Stimulated activated CD8-positive, alpha-beta memory T cell treated with anti-CD3 and anti-CD28 coated beads, Interleukin-2, amount 100 ng/mL, for 48 hours (primary cell): ENCODE measurements at places on chromosomes 7 and 10.

DNA sequence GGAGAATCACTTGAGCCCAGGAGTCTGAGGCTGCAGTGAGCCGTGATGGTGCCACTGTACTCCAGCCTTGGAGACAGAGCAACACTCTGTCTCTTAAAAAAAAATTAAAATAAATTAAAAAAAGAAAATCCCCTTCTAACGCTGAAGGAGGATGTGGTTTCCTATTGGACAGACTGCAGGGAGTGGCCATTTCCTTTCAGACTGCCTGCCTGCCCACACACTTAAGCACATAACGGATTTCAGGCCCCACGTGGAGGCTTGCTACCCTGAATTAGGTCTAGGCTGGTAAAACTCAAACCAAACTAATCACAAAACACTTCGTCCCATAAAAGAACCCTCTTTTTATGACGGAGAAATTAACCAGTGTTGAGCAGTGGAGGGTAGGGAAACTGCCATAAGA is 34.0 kb downstream of the GATA3 start:
- DNase-seq, result no peak

DNA sequence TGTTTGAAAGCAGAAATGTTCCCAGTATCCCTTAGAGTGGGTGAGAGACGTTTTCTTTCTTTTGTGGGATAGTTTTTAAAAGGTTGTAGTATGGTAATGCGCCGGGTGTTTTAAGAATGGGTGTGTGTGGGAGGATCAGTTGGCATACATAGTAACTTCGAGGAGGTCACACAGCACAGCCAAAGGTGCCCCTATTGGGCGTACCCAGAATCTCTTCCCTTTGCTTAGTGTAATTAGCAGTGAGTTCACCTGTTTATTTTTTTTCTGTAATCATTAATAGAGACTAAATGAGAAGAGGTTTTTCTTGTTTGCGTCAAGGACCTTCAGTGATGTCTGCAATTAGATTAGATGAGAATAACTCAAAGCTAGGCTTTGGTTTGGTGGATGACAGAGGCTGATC is 1.5 kb downstream of the PLEKHA8 start:
- no peak for DNase-seq

DNA sequence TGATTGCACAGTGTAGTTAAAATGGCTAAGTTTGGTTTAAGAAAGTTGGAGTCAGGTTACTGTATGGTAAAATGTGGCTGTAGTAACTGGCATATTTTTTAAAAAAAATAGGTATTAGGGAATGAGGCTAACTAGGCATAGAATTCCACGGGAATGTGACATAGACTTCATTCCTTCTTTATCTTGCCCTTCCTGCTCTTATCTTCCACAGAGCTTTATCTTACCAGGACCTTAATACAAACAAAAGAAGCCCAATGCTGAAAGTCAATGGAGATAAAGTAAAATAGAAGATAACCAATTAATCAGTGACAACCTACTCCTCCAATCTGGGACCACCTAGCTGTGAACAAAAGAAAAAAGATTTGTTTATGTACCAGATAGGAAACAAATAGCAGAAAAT is 58.1 kb downstream of the TET1 start:
- DNase-seq, result no peak

GRCh38 chr10:42990016-42990720 is 86.7 kb upstream of the RET start:
- no peak for DNase-seq

DNA sequence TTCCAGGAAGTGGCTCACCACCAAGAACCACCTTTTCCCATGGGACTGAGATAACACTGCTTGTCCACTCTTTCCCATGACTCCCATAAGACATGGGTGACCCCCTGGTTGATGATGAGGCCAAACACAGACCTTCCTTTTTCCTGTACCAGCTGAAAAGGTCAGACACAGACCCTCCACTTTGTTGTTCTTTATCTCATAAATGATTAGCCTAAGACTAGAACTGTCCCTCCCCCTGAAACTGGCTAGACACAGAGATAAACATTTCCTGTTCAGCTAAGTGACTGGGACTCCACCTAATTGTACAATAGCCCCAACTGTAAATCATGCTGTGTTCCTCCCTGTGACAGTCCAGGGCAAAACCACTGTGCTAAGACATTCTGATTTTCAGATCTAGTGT is 8.2 kb upstream of the NRG3 start:
- no peak for DNase-seq

- no peak for DNase-seq
Measured at GRCh38 chr7:32204361-32205018, 134.3 kb upstream of the PDE1C start.
